Activated gamma-delta T cell treated with Interleukin-2 at 50 U/mL for 16 hours (primary cell): ENCODE measurements at places on chromosomes 16 and 17.

DNA sequence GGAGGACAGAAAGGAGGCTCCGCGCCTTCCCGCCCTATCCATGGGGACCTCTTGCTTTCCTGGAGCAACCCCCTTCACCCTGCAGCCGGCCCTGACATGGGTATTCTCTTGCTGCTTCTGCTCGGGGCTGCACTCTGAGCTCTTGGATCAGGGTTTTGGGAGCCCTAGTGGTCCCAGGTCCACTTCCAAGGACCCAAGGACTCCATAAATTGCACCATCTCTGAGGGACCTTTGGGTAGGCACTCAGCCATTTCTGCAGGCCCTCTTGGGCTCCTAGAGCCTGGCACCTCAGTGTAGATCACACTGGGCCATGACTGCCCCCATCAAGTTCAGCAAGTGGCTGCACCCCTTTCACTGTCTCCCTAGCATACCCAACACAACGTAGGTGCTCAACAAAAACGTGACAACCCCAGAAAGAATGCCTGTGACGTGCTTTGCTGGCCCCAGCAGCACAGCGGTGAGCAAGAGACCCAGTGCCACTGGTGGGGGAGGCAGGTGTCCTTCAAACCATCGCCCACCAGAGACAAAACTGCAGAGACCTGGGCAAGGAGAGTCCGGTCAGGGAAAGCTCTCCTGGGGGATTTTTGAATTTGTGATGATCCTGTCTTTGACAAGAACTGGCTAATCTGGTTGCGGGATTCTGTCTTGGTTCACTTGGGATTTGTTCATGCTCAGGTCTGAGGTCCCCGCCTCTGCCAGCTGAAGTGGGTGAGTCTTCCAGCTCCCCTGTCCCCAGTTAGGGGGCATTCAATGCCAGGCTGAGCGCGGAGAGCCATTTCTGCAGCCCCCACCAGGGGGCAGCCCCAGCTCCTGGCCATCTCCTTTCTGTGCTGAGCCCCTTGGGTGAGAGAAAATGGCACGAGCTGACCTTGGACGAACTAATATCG lies 2.5 kb upstream of the RAB11FIP4 start:
- DNase-seq = peak; percentile 48

- no peak for DNase-seq
Observed at GRCh38 chr17:17223736-17224135, 13.2 kb downstream of the FLCN start.

- DNase-seq = peak; percentile 43
Observed at GRCh38 chr16:68367030-68367429, 56.2 kb downstream of the PRMT7 start.

DNA sequence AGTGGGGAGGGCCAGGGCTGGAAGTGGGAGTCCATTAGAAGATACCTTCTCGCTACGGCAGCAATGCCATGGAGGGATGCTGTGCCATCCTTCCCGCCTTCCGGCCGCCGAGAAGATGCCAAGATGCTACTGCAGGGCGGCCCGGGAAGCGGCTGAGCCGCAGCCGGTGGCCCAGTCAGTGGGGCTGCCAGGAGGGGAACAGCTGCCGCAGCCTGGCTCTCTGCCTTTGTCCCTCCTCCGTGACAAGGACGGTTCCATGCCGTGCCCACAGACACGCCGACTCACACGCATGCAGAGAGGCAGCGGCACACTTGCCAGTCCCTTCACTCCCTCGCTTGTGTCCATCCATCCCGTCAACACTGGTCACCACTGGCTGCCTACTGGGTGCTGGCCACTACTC lies 20.2 kb upstream of the NCBP3 start:
- no peak for DNase-seq

- no peak for DNase-seq
Observed at GRCh38 chr17:67993998-67994361, 2.3 kb downstream of the C17orf58 start.

- DNase-seq = no peak
Observed at GRCh38 chr16:64704386-64704785, 417.5 kb downstream of the CDH11 start.

DNA sequence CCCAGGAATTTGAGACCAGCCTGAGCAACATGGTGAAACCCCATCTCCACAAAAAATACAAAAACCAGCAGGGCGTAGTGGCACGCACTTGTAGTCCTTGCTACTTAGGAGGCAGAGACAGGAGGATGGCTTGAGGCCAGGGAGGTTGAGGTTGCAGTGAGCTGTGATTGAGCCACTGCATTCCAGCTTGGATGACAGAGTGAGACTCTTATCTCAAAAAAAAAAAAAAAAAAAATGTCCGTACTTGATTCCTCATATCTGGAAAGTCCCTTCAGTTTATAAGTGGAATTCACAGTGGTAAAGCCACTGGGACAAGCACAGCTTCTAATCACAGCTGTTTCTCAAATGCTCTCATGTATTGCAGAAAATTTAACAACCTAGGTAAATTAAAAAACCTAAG lies 78.6 kb upstream of the CREBBP start:
- DNase-seq = no peak

GRCh38 chr16:6678586-6678985 lies 654.1 kb upstream of the RBFOX1 start:
- no peak for DNase-seq

DNA sequence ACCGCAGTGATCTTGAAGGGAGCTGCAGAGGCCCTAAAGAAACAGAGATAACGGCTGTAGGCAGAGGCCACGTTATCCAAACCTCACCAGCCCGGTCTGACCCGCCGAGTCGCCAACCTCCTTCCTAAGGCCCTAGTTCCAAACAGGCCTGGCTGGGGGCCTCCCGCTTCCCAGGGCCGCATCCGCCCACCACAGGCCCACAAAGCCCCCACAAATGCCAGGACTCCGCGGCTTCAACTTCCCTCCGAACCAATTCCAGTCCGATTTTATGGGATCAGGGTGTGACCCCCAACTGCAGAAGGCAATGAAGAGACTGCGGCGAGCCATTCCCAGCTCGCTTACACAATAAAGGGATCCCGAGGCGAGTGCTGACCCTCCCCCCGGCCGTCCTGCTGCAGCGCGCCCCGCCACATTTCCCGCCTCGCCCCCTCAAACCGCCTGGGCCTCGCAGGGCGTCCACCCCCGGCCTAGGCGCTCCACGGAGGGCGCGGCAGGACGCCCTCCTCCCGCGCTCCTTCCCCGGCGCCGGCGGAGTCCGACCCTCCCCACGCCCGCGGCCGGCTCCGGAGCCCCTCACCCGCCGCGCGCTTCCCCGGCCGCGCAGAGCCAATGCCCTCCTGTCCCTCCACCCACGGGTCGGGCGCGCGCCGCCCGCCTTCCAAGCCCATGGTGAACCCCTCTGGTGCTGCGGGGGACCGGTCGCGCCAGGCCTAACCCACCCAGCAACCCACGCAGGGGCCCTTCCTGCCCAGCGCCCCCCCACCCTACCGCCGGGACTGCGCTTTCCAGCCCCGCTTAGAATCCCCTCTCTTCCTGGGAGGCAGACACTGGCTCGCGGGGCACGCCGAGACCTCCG lies 926 bp downstream of the MYH10 start:
- peak; percentile 11 for DNase-seq

GRCh38 chr16:9262941-9263715 lies 171.7 kb downstream of the HAPSTR1 start:
- no peak for DNase-seq

DNA sequence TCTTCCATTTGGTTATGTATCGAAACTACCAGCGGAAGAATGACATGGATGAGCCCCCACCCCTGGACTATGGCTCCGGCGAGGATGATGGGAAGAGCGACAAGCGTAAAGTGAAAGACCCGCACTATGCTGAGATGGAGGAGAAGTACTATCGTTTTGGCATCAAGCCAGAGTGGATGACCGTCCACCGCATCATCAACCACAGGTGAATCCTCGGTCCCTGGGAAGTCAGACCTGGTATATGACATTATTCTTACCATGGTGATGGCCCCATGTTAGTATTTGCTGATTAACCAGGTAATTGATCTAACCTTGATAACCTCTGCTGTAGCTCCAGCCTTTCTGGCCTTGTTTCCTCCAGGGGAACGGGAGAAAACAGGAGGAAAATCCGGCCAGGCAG lies 8.5 kb downstream of the CHD3 start:
- DNase-seq = no peak

- peak; percentile 19 for DNase-seq
Observed at GRCh38 chr17:49031965-49032928, 35.1 kb downstream of the IGF2BP1 start.

DNA sequence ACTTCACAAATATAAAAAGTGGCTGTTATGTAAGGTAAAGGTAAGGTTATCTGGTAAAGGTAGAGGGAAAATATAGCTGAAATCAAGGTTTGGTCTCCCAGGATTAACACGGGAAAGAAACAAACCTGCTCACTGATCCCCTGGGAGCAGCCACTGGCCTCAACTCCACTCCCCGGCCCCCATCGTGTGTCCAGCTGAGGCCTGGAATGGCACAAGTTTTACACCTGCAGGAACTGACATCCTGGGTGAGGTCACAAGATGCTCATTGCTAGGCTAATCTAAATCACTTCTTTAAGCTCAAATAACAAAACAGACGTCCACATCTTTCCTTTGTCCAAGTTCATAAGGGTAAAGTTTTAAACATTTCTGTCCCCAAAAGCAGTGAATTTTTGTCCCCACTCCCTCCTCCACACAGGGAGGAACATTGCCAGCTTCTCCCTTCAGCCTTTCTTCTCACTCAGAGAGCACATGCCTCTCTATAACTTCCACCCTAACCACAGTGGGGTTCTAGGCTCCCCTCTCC lies 46.3 kb downstream of the ERN1 start:
- DNase-seq = no peak

DNA sequence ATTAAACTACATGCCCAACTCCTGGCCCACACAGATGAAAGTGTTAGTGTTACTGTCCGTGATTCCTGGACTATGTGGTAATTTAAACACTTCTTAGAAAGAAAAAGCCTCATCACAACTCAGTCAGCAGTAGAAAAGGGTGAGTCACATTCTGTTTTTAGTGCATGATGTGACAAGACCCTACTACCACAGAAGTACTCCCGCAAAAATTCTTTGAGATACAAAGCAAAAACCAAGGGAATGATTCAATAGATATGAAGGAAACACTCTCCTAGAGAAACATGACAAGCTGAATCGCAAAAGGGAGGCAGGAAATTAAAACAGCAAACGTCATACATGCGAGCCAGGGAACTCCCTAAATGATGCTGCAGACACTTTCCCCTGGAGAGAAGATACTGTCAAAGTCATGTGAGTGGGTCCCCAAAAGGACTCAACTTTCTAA lies 14.4 kb downstream of the SNN start:
- DNase-seq = no peak

DNA sequence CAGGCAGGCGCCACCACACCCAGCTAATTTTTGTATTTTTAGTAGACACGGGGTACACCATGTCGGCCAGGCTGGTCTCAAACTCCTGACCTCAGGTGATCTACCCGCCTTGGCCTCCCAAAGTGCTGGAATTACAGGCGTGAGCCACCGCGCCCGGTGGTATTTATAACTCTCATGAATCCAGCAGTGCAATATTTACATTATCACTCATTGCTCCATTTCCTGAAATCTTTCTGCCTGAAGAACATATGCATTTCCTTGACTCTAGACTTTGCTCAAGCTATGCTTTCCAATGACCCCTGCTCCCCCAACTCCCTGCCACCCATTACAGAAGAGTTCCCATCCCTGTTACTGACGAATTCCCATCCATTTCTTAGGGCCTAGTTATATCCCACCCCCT lies 19.7 kb upstream of the NDUFAB1 start:
- no peak for DNase-seq

GRCh38 chr17:81518785-81519283 lies 6.2 kb upstream of the ACTG1 start:
- no peak for DNase-seq

DNA sequence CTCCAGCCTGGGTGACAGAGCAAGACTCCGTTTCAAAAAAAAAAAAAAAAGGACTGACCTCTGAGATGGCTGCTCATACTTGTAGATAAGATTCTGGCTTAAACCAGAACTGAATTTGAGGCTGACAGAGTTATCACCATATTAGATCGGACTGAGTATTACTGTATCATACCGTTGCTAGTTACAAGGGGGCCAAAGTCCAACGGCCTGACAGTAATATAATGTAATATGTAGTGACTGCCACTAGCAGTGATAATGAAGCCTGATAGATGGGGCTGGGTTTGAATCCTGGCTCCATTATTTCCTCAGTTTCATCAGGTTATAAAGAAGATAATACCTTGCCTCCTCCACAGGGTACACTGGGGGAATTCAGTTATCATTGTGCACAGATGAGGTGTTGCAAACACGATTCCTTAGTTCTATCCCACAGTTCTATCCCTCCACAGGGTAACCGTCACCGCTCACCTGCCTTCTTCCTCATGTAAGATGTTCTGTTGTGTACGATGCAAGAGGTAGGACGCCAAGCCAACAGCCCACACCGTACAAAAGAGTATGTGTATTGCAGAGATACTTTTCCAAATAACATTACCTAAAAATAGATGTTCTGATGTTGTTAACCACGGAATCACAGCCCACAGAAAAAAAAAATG lies 5.2 kb downstream of the TMEM220 start:
- DNase-seq = no peak

DNA sequence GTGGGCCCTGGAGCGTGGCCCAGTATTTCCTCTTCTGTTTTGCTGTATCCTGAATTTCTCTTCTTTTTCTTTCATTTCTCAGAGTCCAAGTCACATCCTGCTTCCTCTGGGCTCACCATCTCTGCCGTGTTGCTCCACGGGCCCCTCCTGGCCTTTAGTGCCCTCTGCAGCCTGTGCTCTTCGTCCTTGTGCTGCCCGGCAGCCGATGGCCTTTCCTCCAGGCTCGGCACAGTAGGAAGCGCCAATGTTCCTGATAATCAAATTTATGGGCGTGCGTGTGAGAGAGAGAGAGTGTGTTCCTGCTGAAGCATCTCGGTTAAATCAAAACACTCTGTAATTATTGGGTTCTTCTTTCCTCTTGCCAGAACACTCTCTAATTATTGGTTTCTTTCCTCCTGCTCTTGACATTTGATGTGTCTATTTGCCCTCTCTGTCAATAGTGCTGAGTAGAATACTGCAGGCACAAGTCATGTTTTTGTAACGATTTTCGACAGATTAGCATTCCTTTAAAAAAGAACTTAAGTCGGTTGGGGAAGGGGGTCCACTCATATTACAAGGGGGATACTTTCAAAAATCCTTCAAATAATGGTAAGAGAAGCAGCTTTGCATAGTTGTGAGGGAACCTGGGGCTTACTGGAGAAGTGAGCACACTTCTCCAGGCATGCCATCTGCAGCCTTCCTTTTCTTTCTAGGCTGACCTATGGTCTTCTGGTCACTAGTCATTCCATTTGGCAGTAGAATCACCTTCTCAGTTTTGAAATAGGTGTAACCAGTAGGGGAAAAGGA lies 126.6 kb downstream of the RPTOR start:
- no peak for DNase-seq

GRCh38 chr16:57859331-57859730 lies 57.0 kb upstream of the KIFC3 start:
- no peak for DNase-seq
